ENCODE measurements at places on chromosomes 2 and 18.

DNA sequence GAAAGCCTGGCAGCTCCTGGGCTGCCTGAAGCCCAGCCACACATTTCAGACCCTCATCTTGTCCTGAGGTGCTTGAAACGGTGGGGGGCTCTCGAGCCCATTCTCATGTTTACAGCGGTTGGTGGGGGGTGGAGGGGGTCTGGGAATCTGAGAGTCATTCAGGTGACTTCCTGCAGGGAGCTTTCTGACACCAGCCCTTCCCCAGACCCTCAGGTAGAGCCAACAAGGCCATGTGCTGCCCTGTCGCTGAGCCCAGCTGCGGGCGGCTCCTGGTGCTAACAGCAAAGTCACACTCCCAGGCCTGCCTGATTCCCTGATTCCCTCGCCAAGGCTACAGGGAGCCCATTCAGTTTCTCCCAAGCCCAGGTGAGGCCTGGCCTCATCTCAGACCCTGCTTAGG, 324.9 kb upstream of the MEX3C start:
- no peak for DNase-seq

- no peak for DNase-seq
Observed at GRCh38 chr2:188596054-188596453, 304.4 kb downstream of the GULP1 start.

DNA sequence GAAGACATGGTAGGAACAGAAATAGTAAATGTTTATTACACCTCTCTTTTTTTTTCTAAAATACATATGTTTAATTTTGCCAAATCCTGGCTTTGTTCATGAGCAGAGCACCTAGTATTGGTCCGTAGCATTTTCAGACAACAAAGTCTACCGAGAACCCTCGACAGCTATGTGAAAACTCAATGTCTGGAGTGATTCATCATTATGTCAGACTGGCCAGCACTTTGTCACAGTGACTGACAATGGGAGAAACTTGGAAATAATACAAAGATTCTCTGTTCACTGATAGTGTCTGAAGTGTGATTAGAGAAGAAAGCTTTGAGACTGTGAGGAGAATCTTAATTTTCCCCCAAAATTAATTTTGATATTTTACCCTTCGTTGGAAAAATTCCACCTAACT, 143.0 kb downstream of the HNMT start:
- DNase-seq, result no peak

DNA sequence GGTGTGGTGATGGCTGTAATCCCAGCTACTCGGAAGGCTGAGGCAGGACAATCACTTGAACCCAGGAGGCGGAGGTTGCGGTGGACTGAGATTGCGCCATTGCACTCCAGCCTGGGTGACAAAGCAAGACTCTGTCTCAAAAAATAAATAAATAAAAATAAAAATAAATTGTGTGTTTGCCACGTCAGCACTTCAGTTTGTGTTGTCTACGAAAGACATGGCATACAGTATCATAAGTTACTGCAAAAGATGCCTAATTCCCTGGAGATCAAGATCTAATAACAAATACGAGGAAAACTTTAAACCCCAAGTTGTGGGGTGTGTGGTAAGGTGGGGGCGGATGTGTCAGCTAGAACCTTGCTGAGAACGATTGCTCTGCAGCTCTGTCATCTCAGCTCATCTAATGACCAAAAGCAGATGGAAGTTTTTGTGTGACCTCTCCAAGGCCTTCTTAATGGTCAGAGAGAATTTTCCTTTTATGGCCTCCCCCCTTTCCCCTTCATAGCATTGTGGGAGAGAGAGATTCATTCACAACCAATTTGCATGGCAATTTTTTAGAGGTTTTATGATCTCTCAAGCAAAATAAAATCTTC, 11.3 kb downstream of the NPAS2 start:
- no peak for DNase-seq

DNA sequence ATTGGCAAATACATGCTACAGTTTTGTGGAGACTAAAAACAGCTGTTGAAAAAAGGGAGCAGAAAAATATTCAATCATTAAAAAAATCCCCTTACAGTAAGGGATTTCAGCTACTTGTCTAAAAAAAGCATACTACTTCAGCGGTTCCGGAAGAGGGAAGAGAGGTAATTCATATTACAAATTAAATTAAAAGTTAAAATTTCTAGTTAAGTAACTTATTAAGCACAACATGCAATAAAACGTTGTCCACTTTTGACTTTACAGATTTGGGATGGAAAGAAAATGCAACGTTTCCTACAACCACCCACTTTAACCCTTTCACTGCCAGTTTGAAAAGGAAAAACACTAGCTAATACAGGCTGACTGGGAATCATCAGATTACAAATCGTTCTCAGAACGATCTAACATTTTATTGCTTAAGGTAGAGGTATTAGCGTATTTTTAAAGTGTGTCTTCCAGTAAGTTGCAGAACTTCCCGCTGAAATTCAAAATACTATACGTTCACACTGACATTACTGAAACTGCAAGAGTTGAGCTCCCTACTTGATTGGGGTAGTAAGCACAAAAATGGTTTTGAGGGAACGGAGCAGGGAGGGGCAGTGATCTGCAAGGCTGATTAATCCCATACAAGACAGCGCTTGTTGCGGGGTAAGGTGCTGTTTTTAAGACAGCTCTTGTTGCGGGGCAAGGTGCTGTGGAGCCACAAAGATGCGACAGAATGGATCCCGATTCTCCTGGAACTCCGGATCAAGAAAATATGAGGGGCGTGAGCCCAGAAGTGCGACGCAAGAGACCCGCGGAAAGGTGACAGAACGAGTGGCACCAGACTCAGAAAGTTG, 743 bp downstream of the HADHA start:
- no peak for DNase-seq

DNA sequence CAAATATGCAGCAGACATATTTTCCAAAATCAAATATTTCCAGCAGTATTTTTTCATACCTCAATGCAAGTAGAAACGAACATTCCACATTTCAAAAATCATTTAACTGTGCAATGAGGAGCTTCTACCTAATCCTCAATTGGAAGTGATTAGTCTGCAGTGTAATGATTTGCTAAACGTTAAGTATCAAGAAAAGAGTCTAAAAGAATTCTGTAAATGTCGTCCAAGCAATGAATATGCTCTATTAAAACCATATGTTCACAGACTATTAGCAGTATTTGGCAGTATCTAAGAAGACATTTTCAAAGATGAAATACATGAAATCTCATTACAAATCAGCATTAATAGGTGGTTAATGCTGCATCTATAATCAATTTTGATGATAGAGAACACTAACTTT, 15.9 kb downstream of the DYM start:
- no peak for DNase-seq

DNA sequence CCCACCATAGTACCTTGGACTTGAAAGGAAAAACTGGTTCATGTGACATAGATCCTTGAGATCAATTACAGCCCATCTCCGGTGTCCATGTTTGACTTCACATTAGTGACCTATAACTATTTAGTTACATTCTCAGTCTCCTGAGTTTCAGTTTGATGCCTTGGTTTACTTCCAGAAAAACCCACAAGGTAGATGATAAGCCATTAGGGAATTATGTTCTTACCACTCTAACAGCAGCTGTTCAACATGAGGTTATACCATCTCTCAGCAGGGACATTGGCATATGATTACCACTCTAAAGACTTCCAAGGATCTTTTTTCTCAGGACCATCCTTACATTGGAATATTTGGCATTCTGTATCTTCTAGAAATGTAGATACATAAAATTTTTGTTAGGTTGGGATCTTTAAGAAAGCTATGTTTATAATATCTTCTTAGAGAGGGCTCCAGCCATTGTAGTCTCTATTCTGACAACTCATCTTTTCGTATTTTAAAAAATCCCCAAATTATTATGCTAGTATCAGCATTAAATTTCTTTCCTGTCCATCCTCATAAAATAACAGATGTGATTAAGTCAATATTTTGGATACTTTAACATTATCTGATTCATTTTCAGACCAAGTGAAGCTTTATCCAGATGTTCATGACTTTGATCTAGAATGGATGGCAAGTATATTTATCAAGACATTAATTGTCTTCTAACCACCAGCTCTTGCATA, 258.9 kb downstream of the RDH14 start:
- no peak for DNase-seq

DNA sequence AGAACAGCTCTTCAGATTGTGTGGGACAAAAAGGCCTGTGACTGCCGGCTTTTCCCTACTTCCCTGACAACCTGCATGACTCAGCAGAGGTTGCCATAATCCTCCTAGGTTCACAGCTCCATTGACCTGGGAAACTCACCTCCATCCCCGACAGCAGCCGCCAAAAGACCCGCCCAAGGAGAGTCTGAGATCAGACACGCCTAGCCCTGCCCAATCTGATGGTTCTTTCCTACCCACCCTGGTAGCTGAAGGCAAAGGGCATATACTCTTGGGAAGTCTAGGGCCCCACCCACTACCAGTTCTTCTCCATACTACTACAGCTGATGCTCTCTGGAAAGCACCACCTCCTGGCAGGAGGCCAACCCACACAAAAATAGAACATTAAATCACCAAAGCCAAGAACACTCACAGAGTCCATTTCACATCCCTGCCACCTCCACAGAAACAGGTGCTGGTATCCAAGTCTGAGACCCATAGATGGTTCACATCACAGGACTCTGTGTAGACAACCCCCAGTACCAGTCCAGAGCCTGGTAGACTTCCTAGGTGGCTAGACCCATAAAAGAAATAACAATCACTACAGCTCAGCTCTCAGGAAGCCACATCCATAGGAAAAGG, 140.6 kb downstream of the NETO1 start:
- no peak for DNase-seq

- DNase-seq, result no peak
Observed at GRCh38 chr18:35974181-35974580, 1.7 kb downstream of the RMP24 start.

Data from spleen (tissue), 13 donors.